ENCODE measurements at places on chromosomes 3 and 15. TPM values are rescaled to one million over a fixed set of nuclear protein-coding genes. Genes with fewer than 3 reads are reported as not detected.

Gene SLCO2A1
- under 0.01 TPM for total RNA-seq

Gene GABRR3
- not detected for total RNA-seq

Gene NEDD4
- 5.7 TPM for total RNA-seq

Gene NIT2
- 8.6 TPM for total RNA-seq

Gene KCNMB3
- 2.0 TPM for total RNA-seq

Gene CCDC50
- total RNA-seq, result 83.2 TPM

Gene SHF
- total RNA-seq, result 49.3 TPM

Gene FSIP1
- total RNA-seq, result 17.5 TPM

Gene HCN4
- total RNA-seq, result 3.3 TPM

Gene GRM2
- total RNA-seq, result 6.5 TPM

Gene ZPLD1
- not detected for total RNA-seq
